ENCODE measurements at places on chromosomes 13 and 19. TPM values are rescaled to one million over a fixed set of nuclear protein-coding genes. Genes with fewer than 3 reads are reported as not detected.

TSKS gene
- total RNA-seq, result not detected

ALKBH6 gene
- total RNA-seq, result 23.7 TPM

DACT3 gene
- total RNA-seq, result 18.7 TPM

PSG4 gene
- 0.60 TPM for total RNA-seq

ZNF540 gene
- total RNA-seq, result 1.4 TPM

CLDN10 gene
- total RNA-seq, result not detected

ZSWIM9 gene
- 5.6 TPM for total RNA-seq

IL4I1 gene
- total RNA-seq, result not detected

FUT1 gene
- 0.52 TPM for total RNA-seq

KLK8 gene
- total RNA-seq, result not detected

GPC5 gene
- 0.90 TPM for total RNA-seq

ZNF470 gene
- total RNA-seq, result 4.2 TPM

CADM4 gene
- total RNA-seq, result 5.6 TPM

PROZ gene
- not detected for total RNA-seq

RPS15 gene
- total RNA-seq, result 614 TPM

PRX gene
- 4.9 TPM for total RNA-seq

ZSCAN4 gene
- not detected for total RNA-seq

SYDE1 gene
- 49.3 TPM for total RNA-seq

EPSTI1 gene
- total RNA-seq, result 3.8 TPM

TPP2 gene
- 27.6 TPM for total RNA-seq

GSX1 gene
- total RNA-seq, result not detected

SMIM44 gene
- not detected for total RNA-seq

MYPOP gene
- 12.5 TPM for total RNA-seq

MCEMP1 gene
- not detected for total RNA-seq

CYP4F12 gene
- total RNA-seq, result not detected

LGALS14 gene
- not detected for total RNA-seq

CA11 gene
- 9.1 TPM for total RNA-seq

VSIG10L gene
- 5.4 TPM for total RNA-seq

DNAAF3 gene
- total RNA-seq, result 2.2 TPM

GJA3 gene
- total RNA-seq, result 0.37 TPM

NKG7 gene
- total RNA-seq, result not detected

ZNF536 gene
- total RNA-seq, result not detected

ZNF766 gene
- total RNA-seq, result 12.8 TPM

GPR183 gene
- 0.63 TPM for total RNA-seq

PNMA8A gene
- 10.1 TPM for total RNA-seq

S1PR4 gene
- not detected for total RNA-seq

Measured in chondrocyte (in vitro differentiated cells).